ENCODE measurements at places on chromosomes 5 and 9.

DNA sequence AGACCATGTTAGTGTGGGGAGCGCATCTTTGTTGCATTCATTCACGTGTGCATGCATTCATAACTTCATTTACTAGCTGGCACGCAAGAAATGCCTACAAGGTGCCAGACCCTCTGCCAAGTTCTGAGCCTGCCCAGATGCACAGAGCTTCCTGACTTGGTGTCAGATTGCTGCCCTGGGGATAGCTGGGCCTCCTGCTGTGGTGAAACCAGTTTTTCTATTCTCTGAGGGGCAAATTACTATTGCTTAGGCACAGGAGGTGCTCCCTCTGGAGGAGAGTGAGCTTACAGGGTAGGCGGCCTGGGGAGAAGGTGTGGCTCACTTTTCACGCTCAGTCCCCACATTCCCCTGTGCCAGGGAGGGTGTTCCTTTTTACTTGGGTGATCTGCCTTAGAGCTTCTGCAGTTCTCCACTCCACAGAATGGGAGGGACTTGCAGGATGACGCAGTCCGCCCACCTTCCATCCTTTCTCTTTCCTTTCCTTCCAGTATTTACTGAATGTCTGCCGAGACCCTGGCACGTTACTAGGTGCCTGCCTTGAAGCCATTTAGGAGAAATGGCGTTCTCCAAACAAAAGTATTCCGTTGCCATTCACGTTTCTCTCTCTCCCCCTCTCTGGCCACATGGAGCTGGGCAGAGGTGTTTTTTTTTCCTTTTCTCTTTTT, 27.9 kb upstream of the CTNNA1 start:
- peak overlapping the region; percentile 96 for H3K27ac ChIP-seq
- no peaks in the 10 kb centered on the region for H3K27me3 ChIP-seq
- H3K36me3 ChIP-seq: no peaks in the 10 kb centered on the region
- H3K4me3 ChIP-seq: peak overlapping the region; percentile 72
- H3K4me1 ChIP-seq: peaks cover 36% of the 10 kb centered on the region
- peak; percentile 73 for DNase-seq

- H3K4me3 ChIP-seq: no peak overlapping the region
- peaks cover 10% of the 10 kb centered on the region for H3K36me3 ChIP-seq
- no peaks in the 10 kb centered on the region for H3K4me1 ChIP-seq
- H3K27ac ChIP-seq: no peak overlapping the region
- H3K27me3 ChIP-seq: no peaks in the 10 kb centered on the region
- DNase-seq: no peak
Observed at GRCh38 chr5:56625541-56625940, 189.8 kb upstream of the MAP3K1 start.

GRCh38 chr9:132404228-132404881, 2.3 kb downstream of the TTF1 start:
- DNase-seq: no peak
- H3K4me3 ChIP-seq: peak overlapping the region; percentile 56

DNA sequence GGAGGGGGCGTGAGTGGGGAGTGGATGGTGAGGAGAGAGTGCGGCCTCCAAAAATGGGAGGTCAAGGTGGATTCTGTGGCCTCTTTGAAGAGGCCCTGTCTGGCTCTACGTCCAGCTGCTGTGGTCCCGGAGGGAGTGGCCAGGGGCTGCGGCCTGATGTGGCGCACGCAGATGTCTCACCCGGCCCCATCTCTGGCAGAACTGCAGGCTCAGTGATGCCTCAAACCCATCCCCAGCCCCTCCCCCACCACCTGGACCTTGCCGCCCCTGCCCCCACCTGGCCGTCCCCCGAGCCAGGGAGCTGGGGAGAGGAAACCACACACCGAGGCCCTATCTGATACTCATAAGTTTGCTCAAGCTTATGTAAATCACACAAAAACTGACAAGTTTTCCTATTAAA, 267.6 kb downstream of the PBX3 start:
- no peak overlapping the region for H3K4me3 ChIP-seq
- no peaks in the 10 kb centered on the region for H3K4me1 ChIP-seq
- no peaks in the 10 kb centered on the region for H3K36me3 ChIP-seq
- DNase-seq: no peak
- peaks cover 3% of the 10 kb centered on the region for H3K27me3 ChIP-seq

GRCh38 chr5:131254741-131255140, 9.1 kb upstream of the CDC42SE2 start:
- H3K36me3 ChIP-seq: no peaks in the 10 kb centered on the region
- H3K27me3 ChIP-seq: no peaks in the 10 kb centered on the region
- no peak overlapping the region for H3K27ac ChIP-seq
- H3K4me3 ChIP-seq: no peak overlapping the region
- DNase-seq: no peak
- H3K4me1 ChIP-seq: no peaks in the 10 kb centered on the region

GRCh38 chr9:20624201-20625002, 2.1 kb upstream of the MLLT3 start:
- peak overlapping the region; percentile 95 for H3K4me3 ChIP-seq
- H3K27me3 ChIP-seq: peaks cover 19% of the 10 kb centered on the region
- H3K36me3 ChIP-seq: peaks cover 3% of the 10 kb centered on the region
- H3K27ac ChIP-seq: peak overlapping the region; percentile 94
- no peak for DNase-seq
- peaks cover 24% of the 10 kb centered on the region for H3K4me1 ChIP-seq

GRCh38 chr5:107776922-107777740, 106.4 kb upstream of the EFNA5 start:
- no peak overlapping the region for H3K4me3 ChIP-seq
- no peaks in the 10 kb centered on the region for H3K36me3 ChIP-seq
- H3K4me1 ChIP-seq: peaks cover 26% of the 10 kb centered on the region
- peaks cover 18% of the 10 kb centered on the region for H3K27me3 ChIP-seq

DNA sequence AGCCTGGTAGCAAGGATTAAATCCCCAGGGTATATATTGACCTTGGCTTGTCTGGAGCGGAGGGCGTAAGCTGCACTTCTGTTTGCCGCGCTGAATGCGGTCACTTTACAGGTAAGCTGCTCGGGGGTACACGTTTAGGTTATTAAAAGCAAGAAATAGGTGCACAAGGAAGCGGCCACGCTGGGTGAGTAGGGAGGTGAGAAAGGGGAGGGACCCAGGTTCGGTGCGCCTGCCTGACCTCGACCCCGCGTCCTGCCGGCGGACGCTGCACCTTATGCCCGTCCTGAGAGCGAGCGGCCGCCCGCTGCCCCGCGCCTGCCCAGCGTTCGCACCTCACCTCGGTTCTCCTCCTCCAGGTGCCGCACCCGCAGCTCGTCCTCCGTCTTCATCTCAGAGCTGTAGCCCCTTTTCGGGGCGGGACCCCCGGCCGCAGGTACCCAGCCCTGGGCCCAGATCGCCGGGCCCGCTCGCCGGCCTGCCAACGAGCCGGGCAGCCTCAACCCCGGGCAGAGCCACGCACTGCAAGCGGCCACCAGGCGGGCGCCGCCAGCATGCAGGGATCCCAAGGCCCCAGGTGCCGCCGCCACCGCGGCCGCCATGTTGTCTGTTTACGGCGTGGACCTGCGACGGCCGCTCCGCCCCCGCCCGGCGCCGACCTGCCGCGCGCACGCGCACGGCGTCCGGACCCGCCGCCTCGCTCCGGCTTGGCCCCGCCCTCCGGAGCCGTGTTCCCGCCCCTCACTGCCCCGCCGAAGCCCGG, at the start of gene AUH:
TSS of gene AUH (minus strand) at position 628 of the 760 bp plus-strand sequence. CDS start at position 599, 29 bp downstream.
- peak within 1 kb of the TSS; percentile 99 for H3K4me3 ChIP-seq
- H3K4me1 ChIP-seq: peaks cover 31% of the 10 kb centered on the region
- peak within 1 kb of the TSS; percentile 94 for H3K27ac ChIP-seq
- H3K27me3 ChIP-seq: no peaks in the 10 kb centered on the region

- DNase-seq: no peak
- H3K27ac ChIP-seq: no peak overlapping the region
- no peak overlapping the region for H3K4me3 ChIP-seq
- H3K4me1 ChIP-seq: peaks cover 5% of the 10 kb centered on the region
- H3K27me3 ChIP-seq: no peaks in the 10 kb centered on the region
Observed at GRCh38 chr5:36777105-36777757, 99.3 kb upstream of the NIPBL start.

- peaks cover 80% of the 10 kb centered on the region for H3K27me3 ChIP-seq
- H3K27ac ChIP-seq: peak overlapping the region; percentile 51
- H3K36me3 ChIP-seq: peaks cover 3% of the 10 kb centered on the region
- peaks cover 37% of the 10 kb centered on the region for H3K4me1 ChIP-seq
- H3K4me3 ChIP-seq: peak overlapping the region; percentile 98
Observed at GRCh38 chr5:141875795-141876627, 2.2 kb downstream of the PCDH1 start.

- H3K27me3 ChIP-seq: no peaks in the 10 kb centered on the region
- peaks cover 39% of the 10 kb centered on the region for H3K4me1 ChIP-seq
- no peak for DNase-seq
Observed at GRCh38 chr5:14165375-14166106, 22.4 kb downstream of the TRIO start.

GRCh38 chr5:149062371-149063016, 368 bp downstream of the SH3TC2 start:
- peaks cover 32% of the 10 kb centered on the region for H3K4me1 ChIP-seq
- peak overlapping the region; percentile 53 for H3K4me3 ChIP-seq
- H3K36me3 ChIP-seq: peaks cover 4% of the 10 kb centered on the region
- DNase-seq: no peak
- no peaks in the 10 kb centered on the region for H3K27me3 ChIP-seq

DNA sequence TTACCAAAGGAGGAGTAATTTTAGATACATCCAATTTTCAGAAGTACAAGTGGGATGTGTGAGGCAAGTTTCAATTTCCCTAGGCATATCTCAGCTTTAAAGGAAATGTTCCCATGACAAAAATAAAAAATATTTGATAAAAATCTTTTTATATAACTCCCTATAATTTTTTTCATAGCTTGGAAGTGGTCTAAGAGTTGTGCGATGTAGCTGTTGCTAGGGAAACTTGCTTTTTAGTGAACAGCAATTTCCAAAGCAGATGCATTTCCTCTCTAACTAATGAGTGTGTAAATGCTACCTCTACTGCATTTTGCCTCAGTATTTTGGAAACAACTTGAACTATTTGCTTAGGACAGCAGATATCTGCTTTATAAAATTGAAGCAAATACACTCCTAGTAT, 39.6 kb downstream of the MACIR start:
- no peaks in the 10 kb centered on the region for H3K36me3 ChIP-seq
- no peak for DNase-seq
- H3K4me3 ChIP-seq: no peak overlapping the region
- no peaks in the 10 kb centered on the region for H3K27me3 ChIP-seq
- H3K4me1 ChIP-seq: no peaks in the 10 kb centered on the region
- H3K27ac ChIP-seq: no peak overlapping the region

GRCh38 chr9:80875947-80876346, 813.4 kb downstream of the TLE1 start:
- H3K4me1 ChIP-seq: peaks cover under 1% of the 10 kb centered on the region
- no peak overlapping the region for H3K27ac ChIP-seq
- no peak for DNase-seq
- H3K4me3 ChIP-seq: no peak overlapping the region
- H3K27me3 ChIP-seq: no peaks in the 10 kb centered on the region
- no peaks in the 10 kb centered on the region for H3K36me3 ChIP-seq

- H3K36me3 ChIP-seq: peaks cover 4% of the 10 kb centered on the region
- H3K27me3 ChIP-seq: peaks cover 5% of the 10 kb centered on the region
- DNase-seq: no peak
- peaks cover 17% of the 10 kb centered on the region for H3K4me1 ChIP-seq
- H3K4me3 ChIP-seq: peak overlapping the region; percentile 42
Observed at GRCh38 chr9:96232539-96233241, 69.3 kb downstream of the HSD17B3 start.

GRCh38 chr5:62555930-62556329, 22.7 kb upstream of the LRRC70 start:
- H3K27ac ChIP-seq: no peak overlapping the region
- no peak overlapping the region for H3K4me3 ChIP-seq
- no peaks in the 10 kb centered on the region for H3K4me1 ChIP-seq
- no peaks in the 10 kb centered on the region for H3K27me3 ChIP-seq
- DNase-seq: no peak
- H3K36me3 ChIP-seq: peaks cover 26% of the 10 kb centered on the region

GRCh38 chr9:98142925-98143481, 24.0 kb upstream of the TRIM14 start:
- H3K4me3 ChIP-seq: no peak overlapping the region
- no peaks in the 10 kb centered on the region for H3K36me3 ChIP-seq
- H3K4me1 ChIP-seq: peaks cover 12% of the 10 kb centered on the region
- no peak for DNase-seq
- no peaks in the 10 kb centered on the region for H3K27me3 ChIP-seq
- peak overlapping the region; percentile 56 for H3K27ac ChIP-seq

GRCh38 chr5:88732181-88732633, 150.8 kb downstream of the MEF2C start:
- H3K27ac ChIP-seq: no peak overlapping the region
- no peak for DNase-seq
- H3K27me3 ChIP-seq: peaks cover 3% of the 10 kb centered on the region
- peaks cover 5% of the 10 kb centered on the region for H3K36me3 ChIP-seq
- no peak overlapping the region for H3K4me3 ChIP-seq
- H3K4me1 ChIP-seq: peaks cover 4% of the 10 kb centered on the region

DNA sequence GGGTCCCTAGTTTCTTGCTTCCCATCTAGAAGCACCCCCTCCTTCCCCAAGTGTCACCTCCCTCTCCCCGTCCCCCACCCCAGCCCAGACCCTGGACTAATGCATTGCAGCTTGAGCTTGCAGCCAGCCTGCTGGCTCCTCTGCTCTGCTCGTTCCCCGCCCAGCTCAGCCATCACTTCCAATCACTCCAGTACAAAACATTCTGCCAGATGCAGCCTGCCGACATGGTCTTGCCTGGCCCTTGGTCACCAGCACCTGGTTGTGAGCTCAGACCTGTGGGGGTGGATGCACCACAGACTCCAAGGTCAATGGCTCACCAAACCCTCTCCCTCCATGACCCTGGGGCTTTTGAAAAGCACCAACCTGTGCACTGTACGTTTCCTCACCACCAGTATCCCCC, 172.9 kb upstream of the SMIM23 start:
- DNase-seq: no peak
- H3K4me3 ChIP-seq: no peak overlapping the region
- H3K36me3 ChIP-seq: no peaks in the 10 kb centered on the region

DNA sequence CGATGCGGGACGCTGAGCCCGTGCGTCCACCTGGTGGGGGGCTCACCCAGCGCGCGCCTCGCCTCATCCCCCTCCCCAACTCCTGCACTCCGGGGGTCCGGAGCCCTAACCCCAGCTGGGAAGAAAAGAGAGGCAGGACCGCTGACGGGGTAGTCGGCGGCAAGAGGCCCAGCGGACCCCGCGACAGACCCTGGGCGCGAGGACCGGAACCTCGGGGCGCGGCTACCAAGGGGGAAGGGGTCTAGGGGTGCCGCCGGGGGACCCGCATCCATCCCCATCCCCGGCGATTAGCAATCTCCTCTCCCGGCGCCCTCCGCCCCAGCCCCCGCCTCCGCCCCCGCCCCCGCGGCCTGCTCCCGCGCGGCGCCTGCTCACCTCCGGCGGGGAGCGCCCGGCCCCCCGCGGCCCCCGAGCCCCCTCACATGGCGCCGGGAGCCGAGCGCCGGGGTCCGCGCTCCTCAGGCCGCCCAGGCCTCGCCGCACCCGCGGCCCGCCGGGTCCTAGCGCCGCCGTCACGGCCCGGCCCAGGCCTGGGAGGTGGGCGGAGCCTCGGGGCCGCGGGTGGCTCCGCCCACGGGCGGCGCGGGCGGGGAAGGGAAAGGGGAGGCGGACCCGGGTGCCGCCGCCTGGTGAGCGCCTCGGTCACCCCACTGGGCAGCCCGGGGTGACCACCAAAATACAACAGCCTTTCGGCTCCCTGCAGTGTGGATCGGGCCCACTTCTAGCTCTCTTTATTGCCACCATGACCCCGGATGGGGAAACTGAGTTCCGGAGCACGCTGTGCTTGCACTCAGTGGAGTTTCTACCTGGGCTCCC, at the start of gene ST6GALNAC6:
TSS of gene ST6GALNAC6 (minus strand) at position 476 of the 816 bp plus-strand sequence. CDS start 1,622 bp downstream, outside the sequence.
- H3K36me3 ChIP-seq: peaks cover 13% of the 10 kb centered on the region
- peak within 1 kb of the TSS; percentile 92 for H3K4me3 ChIP-seq
- no peak for DNase-seq
- peak within 1 kb of the TSS; percentile 39 for H3K27ac ChIP-seq
- H3K4me1 ChIP-seq: peaks cover 22% of the 10 kb centered on the region
